GM12878 (cell line): ENCODE measurements at places on chromosomes 2 and 18. TPM values are rescaled to one million over a fixed set of nuclear protein-coding genes. Genes with fewer than 3 reads are reported as not detected.

Gene FLACC1
- total RNA-seq: 0.29 and 0.54 TPM in 2 replicates

DNA sequence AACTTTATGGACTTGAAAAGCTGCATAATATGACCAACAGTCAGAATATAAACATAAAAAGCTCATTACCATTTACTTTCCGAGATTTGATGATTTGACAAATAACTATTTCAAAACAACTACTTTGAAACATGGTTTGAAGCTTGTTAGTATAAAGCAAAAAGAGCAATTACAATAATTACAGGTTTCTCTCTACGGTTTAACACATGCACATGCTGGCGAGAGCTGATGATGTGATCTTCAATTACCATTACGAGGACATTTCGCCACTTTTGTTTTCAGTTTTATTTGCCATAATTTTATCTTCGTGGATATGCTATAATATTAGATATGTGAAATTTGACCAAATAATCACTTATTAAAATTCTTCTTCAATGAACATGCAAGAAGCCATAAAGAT lies 270.1 kb downstream of the TCF4 start:
- H3K4me3 ChIP-seq: peak overlapping the region; percentile 91
- peak overlapping the region; percentile 84 for H3K27ac ChIP-seq
- H3K36me3 ChIP-seq: no peaks in the 10 kb centered on the region

Gene G6PC2
- not detected in 2 replicates for total RNA-seq

Gene DSC2
- 3.9 and 4.4 TPM in 2 replicates for total RNA-seq

Gene EGR4
- total RNA-seq: 0.16 TPM in 1 of 2 replicates, not detected in the other

DNA sequence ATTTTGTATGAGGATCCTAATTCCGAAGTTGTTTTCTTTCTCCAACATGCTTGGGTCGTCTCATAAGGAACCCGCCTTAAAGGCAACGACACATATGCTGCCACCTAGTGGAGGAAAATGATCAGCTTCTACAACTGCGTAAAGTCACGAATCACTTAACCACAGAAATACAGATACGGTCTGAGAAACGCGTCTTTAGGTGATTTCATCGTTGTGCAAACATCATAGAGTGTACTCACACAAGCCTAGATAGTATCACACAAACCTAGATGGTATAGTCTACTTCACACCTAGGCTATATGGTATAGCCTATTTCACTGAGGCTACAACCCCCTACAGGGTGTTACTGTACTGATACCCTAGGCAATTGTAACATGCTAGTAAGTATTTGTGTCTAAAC lies 13.1 kb downstream of the GNLY start:
- no peak overlapping the region for H3K27ac ChIP-seq
- H3K36me3 ChIP-seq: no peaks in the 10 kb centered on the region
- H3K4me1 ChIP-seq: peaks cover 21% of the 10 kb centered on the region
- DNase-seq: peak; percentile 75

Gene ASB18
- total RNA-seq: not detected in 2 replicates

DNA sequence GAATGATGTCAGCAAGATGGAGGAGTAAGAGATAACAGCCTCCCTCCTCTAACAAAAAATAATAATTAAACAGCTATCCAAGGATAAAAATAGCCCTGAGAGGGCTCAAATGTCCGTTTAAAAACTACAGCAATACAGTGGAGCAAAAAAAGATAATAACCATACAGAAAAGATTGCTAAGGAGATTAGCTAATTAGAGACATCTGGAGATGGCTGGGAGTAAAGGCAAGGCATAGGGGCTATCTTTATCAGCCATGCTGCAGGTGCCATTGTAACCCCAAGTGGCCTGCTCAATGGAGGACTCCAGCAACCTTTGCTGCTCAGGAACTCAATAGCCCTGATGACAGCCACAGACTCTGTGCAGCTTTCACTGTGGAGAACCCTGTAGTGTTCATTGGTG lies 42.7 kb downstream of the MDH1 start:
- no peak overlapping the region for H3K4me3 ChIP-seq
- no peak for DNase-seq
- H3K27ac ChIP-seq: no peak overlapping the region
- no peaks in the 10 kb centered on the region for H3K36me3 ChIP-seq
- H3K27me3 ChIP-seq: no peaks in the 10 kb centered on the region

DNA sequence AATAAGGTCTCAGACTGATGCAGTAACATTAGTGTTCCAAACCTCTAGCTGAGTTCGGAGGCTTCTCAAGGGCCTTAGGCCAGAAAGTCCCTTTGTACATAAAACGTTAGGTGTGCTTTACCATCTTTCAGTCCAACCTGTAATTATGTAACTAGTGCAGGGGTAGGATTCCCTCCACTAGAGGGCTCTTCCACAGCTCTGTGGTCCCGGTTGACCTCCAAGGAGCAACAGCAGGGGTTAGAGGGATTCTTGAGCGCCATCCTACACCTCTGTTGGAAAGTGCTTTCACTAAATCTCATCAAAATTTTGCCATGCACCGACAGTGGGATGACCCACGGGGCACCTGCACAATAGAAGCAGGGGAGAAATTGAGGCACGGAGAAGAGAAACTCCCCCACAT lies 155.8 kb upstream of the LRP1B start:
- H3K27ac ChIP-seq: no peak overlapping the region
- DNase-seq: no peak
- no peaks in the 10 kb centered on the region for H3K36me3 ChIP-seq
- H3K4me1 ChIP-seq: no peaks in the 10 kb centered on the region

DNA sequence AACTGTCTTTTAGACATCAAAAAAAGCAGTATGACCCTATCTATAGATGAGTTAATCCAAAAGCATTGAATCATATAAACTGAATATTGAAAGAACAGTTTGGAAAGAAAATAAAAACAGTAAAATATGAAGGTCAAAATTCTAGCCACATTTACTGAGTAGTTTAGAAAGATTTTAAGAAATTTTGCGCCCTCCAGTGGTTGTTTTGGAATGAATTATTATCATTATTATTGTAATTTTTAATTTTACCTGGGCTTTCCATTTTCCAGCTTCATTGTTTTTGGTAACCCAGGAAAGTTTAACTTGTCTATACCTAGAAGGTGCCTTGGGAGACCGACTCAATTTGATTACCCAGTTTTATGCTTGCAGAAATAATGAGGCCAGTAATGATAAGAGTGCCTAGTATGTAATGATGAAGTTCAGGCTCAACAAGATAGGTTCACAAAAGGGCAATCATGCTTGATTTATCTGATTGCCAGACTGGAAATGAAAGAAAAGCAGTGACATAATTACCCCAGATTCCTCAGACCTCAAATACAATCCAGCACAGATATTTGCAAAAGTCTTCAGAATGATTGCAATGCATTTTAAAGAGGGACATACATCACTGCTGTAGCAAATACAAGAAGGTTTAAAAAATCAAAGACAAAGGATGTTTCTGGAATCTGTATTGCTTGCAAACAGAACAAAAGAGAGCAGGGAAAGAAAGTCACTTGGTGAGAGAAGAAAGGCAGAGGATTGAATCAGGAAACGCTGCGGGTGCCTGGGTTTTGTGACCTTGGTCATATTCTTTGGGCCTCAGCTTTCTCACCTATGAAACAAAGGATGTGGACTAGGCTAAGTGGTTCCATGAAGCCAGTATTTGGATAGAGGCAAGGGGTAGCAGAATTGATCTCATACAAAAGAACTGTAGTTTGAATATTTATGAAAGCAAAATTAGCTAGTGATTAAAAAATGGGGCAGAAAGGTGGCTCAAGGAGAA lies 153.8 kb downstream of the MAP2 start:
- H3K4me3 ChIP-seq: no peak overlapping the region
- H3K4me1 ChIP-seq: no peaks in the 10 kb centered on the region

GRCh38 chr2:154556607-154557006 lies 141.9 kb upstream of the KCNJ3 start:
- H3K4me3 ChIP-seq: no peak overlapping the region
- no peaks in the 10 kb centered on the region for H3K36me3 ChIP-seq
- H3K4me1 ChIP-seq: no peaks in the 10 kb centered on the region
- DNase-seq: no peak
- H3K27ac ChIP-seq: no peak overlapping the region

GRCh38 chr2:68272246-68272994 lies 20.1 kb upstream of the PPP3R1 start:
- no peaks in the 10 kb centered on the region for H3K36me3 ChIP-seq
- H3K4me3 ChIP-seq: no peak overlapping the region
- no peak for DNase-seq
- H3K4me1 ChIP-seq: no peaks in the 10 kb centered on the region
- H3K27ac ChIP-seq: no peak overlapping the region
- no peaks in the 10 kb centered on the region; the same call in 1 of the 2 replicates for H3K27me3 ChIP-seq

GRCh38 chr18:79599441-79599931 lies 80.1 kb upstream of the CTDP1 start:
- DNase-seq: no peak
- no peak overlapping the region for H3K4me3 ChIP-seq
- H3K4me1 ChIP-seq: no peaks in the 10 kb centered on the region
- H3K27ac ChIP-seq: no peak overlapping the region

Gene ADD2
- 0.08 and 0.19 TPM in 2 replicates for total RNA-seq

DNA sequence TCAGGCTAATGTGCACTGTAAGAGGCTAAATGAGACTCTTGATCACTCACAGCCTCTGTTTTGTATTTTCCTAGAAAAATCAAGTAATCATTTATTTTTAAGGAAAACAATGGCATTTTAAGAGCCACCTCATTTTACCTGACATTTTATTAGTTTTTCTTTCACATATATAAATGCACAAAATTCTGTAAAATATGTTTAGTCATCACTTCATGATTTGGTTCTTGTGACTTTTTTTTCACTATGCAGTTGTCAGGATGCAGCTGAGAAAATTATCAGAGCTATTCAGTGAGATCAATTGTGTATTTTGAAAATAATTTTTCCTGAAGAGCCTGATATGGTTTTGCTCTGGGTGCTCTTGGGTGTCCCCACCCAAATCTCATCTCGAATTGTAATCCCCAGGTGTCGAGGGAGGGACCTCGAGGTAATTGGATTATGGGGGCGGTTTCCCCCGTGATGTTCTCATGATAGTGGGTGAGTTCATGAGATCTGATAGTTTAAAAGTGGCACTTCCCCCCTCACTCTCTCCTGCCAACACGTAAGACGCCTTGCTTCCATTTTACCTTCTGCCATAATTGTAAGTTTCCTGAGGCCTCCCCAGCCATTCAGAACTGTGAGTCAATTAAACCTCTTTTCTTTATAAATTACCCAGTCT lies 16.1 kb upstream of the ANXA4 start:
- DNase-seq: no peak
- H3K36me3 ChIP-seq: no peaks in the 10 kb centered on the region
- no peaks in the 10 kb centered on the region for H3K27me3 ChIP-seq
- H3K4me3 ChIP-seq: no peak overlapping the region
- H3K27ac ChIP-seq: no peak overlapping the region

GRCh38 chr18:63207835-63208234 lies 111.7 kb downstream of the BCL2 start:
- H3K4me3 ChIP-seq: peak overlapping the region; percentile 10; the same call in 1 of the 2 replicates
- peak overlapping the region; percentile 53 for H3K27ac ChIP-seq
- peaks cover 5% of the 10 kb centered on the region for H3K36me3 ChIP-seq
- DNase-seq: no peak

GRCh38 chr18:22800551-22800951 lies 132.6 kb upstream of the RBBP8 start:
- H3K4me3 ChIP-seq: no peak overlapping the region
- H3K27me3 ChIP-seq: no peaks in the 10 kb centered on the region
- no peak for DNase-seq
- H3K36me3 ChIP-seq: no peaks in the 10 kb centered on the region
- no peaks in the 10 kb centered on the region; the same call in 1 of the 2 replicates for H3K4me1 ChIP-seq

Gene ATP8B1
- total RNA-seq: 0.16 and 0.23 TPM in 2 replicates

Gene KCNS3
- not detected in 2 replicates for total RNA-seq

DNA sequence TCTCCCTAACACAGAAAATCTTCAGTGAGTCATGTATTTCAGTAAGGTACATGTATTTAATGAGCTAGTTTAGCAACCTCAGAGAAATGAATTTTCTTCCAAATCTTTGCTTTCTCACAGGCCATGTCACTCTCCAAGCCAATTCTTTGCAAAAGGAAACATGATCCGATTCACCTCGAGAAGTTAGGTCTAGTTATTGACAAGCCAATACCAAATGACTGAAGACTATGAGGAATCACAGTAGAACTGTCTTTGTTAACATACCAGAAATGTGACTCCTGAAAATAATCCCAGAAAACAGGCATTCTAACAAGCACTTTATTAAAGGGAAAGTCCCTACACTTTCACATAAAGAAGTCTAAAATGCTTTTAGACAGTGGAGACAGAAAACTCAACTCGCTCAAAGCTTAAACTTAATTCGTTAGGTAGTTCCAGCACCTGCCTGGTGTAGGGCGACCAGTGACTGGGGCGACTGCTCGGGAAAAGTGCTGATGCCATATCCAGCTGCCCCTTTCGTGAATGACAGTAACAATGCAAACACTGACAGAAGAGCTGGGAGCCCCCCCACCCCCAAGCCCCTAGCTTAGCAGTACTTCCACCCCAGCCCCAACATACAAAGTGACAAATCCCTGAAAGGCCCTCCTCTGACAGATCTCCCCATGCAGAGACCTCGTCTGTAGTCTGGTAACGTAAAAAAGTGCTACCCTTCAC lies 1.8 kb downstream of the MEMO1 start:
- H3K27ac ChIP-seq: peak overlapping the region; percentile 91
- no peaks in the 10 kb centered on the region for H3K27me3 ChIP-seq
- DNase-seq: no peak
- H3K4me3 ChIP-seq: peak overlapping the region; percentile 96

Gene PSMD14
- 81.0 and 85.1 TPM in 2 replicates for total RNA-seq

- H3K27me3 ChIP-seq: no peaks in the 10 kb centered on the region
- no peaks in the 10 kb centered on the region for H3K36me3 ChIP-seq
- no peak for DNase-seq
- H3K27ac ChIP-seq: no peak overlapping the region
- no peaks in the 10 kb centered on the region for H3K4me1 ChIP-seq
Measured at GRCh38 chr2:10760794-10761504, 39.5 kb downstream of the ATP6V1C2 start.

Gene MOGAT1
- total RNA-seq: not detected in 2 replicates

Gene SLC30A3
- total RNA-seq: not detected in 2 replicates

DNA sequence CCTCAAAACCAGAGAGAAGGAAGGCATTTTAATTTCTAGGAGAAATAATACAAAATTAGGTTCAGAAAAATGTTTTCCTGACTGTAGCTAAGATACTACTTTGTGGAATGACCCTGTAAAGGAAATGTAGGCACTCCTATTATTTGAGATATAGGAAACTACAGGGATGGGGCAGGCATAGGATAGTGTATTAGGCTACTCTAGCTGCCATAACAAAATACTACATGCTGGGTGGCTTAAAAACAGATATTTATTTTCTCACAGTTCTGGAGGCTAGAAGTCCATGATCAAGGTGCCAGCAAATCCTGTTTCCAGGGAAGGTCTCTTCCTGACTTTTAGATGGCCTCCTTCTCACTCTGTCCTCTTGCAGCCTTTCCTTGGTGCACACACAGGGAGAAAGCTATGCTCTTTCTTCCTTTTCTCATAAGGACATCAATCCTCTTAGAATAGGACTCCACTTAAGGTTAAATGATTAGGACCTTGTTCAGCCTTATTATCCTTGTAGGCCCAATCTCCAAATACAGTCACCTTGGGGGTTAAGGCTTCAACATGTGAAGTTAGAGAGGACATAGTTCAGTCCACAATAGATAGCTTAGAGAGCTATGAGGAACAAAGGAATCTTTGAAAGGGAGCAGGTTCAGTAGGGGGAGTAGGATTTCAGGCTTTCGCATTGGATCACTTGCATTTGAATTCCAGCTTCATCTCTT lies 14.0 kb upstream of the CAVIN2 start:
- H3K4me3 ChIP-seq: no peak overlapping the region
- H3K27ac ChIP-seq: no peak overlapping the region
- no peaks in the 10 kb centered on the region for H3K4me1 ChIP-seq
